NCI-H2107 (cell line): ENCODE measurements at places on chromosomes 3 and 15.

- DNase-seq, result no peak
Observed at GRCh38 chr3:171881251-171881650, 38.1 kb downstream of the TMEM212 start.

DNA sequence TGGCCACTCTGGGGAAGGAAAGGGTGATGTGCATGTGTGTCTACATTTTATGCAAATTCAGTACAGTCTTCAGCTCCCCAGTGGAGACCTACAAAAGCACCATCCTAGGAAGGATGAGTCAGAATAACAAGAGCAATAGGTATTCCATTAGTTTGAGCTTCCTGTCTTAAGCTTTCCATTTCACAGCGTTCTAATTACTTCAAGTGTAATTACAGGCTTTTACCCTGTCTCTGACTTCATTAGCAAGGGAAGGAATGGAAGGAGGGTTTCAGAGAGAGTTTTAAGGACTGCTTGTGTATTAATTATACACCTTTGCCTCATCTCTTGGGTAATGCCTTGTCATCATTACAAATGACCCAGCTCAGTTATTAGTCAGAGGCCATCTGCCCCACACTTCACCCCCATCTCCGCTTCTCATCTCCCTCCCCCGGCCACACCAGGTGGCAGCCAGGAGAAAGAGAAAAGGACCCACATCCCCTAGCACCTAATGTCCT is 202.8 kb upstream of the MRPL3 start:
- DNase-seq, result no peak

- no peak for DNase-seq
Observed at GRCh38 chr3:101828691-101829436, 20.4 kb upstream of the NFKBIZ start.

DNA sequence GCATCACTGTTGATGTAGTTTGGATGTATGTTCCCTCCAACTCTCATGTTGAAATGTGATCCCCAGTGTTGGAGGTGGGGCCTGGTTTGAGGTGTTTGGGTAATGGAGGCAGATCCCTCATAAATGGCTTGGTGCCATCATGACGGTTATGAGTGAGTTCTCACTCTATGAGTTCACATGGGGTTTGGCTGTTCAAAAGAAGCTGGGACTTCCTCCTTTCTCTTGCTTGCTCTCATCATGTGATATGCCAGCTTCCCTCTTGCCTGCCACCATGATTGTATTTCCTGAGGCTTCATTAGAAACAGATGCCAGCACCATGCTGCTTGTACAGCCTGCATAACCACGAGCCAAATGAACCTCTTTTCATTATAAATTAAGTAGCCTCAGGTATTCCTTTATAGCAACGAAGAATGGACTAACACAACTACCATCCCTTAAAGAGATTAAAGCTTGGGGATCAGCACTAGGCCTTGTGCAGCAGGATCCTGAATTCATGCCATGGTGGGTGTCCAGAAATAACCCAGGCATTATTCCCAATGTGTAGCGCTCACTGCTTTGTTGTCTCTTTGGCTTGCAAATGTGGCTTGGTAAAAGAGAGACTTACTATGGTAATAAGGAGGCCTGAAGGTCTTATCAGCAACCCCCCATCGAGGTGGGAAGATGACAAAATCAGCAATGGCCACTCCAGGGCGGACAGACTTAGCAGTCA is 41.9 kb downstream of the NDUFB4 start:
- no peak for DNase-seq

DNA sequence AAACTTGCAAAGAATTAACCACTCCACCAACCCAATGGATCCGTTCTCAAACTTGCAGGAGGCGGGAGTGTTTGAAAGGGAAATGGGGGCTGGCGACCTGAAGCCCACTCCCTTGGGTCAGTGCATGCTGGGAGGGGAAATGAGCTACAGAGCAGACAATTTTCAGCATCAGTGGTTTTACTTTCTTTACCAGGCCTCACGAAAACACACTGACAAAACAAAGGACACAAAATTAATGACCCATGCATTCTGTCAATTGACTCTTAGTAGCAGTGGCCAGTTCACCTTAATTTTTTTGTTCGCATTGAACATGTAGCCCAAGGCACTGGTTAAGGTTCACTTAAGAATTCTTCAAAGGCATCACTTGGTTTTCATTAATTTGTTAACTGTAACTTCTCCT is 413.5 kb downstream of the MECOM start:
- no peak for DNase-seq

- no peak for DNase-seq
Observed at GRCh38 chr3:141677701-141678100, 60.4 kb upstream of the RNF7 start.

GRCh38 chr3:135218304-135218703 is 423.2 kb downstream of the EPHB1 start:
- no peak for DNase-seq
